Hypothalamus (tissue), 51 donors: ENCODE measurements at places on chromosomes 1 and 21.

DNA sequence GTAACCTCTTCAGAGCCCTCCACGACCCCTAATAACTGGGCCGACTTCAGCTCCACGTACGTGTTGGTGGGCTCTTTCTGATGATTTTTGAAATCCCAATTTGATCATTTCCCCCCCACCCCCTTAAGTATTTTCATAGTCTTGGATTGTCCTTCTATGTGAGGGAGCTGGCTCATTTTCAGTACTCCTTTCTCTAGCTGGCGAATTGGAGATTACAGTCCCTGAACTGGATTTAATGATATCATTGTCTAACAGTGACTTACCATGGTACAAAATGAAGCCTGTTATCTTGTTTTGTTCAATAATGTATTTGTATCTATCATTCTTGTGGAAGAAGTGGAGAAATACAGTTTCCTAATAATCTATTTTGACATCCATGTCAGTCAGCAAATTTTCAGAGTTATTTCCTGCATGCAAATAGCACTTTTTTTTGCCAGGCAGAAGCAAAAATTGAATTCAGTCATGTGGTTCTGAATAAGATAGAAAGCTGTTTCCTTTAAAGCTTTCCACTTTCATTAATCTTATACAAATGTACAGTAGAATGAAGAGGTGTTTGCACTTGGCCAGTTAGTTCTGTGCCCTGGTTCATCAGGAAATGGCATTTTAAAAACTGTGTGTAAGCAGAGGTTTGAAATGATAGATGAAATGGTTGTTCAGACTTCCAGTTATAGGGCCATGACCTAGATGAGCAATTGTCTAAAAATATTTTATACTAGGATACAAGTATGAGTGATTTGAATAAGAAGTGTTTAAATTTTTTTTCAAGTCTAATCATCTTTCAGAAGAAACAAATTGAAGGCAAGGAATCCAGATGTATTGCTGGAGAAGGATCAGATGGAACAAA lies 104.2 kb downstream of the ATP5PO start:
- DNase-seq: no peak

GRCh38 chr1:53324321-53324720 lies 3.5 kb downstream of the LRP8 start:
- DNase-seq: no peak

GRCh38 chr1:9230869-9231533 lies 3.6 kb upstream of the H6PD start:
- DNase-seq: no peak

DNA sequence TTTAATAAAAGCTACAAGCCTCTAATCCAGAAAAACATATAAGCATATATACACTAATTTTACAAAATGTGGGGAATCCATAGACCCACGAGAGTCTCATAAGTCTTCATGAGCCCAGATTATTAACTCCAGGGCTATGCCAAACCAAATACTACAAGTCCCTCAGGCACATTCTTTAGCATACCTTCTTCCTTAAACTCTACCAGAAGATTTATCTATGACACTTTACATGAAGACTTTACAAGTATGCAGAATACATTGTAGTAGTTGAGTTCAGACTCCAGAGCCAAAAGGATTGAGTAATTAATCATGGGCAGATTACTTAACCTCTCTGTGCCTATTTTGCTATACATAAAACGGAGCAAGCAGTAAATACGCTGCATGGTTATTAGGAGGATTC lies 793.7 kb upstream of the ADGRL2 start:
- no peak for DNase-seq

GRCh38 chr1:16248603-16249516 lies 11.9 kb upstream of the CPLANE2 start:
- DNase-seq: peak; percentile 82

GRCh38 chr1:239566074-239566473 lies 179.7 kb downstream of the CHRM3 start:
- DNase-seq: no peak

DNA sequence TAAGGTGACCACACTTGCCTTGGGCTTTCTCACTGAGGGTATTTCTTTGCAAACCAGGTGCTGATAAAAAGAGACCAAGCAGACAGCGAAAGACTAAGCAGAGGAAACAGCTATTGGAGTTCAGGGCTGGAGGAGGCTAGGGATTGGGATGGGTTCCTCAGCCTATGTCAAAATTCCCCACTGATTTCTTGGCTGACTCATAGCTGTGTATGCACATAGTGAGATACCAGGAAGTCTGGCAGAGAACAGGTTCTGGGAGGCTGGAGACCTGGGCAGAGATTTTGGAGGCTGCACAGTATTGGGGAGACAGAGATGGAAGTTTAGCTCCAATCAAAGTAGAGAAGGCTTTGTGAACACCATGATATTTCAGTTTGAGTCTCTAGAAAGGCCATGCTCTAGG lies 25.3 kb downstream of the YARS1 start:
- DNase-seq: no peak

DNA sequence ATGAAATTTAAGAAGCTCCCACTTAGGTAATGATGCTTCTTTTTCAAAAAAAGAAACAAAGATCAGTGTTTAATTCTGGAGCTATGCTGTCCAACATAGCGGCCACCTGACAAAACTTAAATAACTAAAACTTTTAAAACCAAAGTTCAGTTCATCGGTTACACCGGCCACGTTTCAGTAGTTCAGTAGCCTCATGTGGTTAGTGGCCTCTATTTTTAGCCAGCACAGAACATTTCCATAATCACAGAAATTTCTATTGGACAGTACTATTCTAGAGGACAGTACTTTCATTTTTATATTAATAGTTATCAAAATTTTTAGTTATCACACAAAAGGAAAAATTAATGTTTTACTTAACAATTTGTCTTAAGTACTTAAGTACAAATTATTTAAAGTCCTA lies 141.0 kb downstream of the USP25 start:
- no peak for DNase-seq

GRCh38 chr1:234940841-234941240 lies 187.8 kb downstream of the TOMM20 start:
- DNase-seq: no peak

DNA sequence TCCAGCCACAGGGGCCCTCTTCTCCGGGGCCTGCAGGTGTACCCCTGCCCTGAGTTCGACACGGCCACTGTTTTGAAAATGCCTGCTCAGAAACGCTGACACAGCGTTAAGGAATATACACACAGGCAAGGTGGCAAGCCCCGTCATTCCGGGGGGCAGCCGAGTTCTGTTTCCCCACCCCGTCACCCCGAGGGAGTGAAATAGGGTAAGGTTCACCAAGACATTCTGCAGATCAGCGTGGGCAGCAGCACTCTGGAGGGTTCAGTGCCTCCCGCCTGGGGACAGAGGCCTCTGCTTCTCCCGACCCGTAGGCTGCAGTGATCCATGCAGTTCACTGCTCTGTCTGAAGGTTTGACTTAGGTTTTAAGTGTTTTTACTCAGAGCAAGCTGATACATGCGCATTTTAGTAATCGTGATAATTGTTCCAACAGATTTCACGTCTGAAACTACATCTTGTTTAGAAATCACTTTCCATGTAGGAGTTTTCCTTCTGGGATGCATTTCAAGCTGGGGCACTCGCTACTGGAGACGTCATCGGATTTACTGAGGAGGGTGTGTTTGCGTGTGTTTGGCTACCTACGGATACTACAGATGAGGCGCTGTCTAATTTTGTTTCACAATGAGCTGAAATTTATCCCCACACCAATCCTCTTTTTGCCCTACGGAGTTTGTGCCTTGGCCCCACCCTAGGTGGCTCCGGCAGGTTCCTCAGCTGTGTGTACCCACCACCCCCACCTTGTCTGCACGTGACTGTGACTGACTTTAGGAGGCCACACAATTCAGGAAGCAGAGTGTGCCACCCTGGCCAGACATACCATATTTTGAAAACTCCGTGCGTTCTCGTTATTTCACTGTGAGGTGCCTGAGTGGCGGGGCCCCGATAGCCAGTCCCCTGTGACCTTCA lies 63.5 kb downstream of the AGPAT3 start:
- no peak for DNase-seq

DNA sequence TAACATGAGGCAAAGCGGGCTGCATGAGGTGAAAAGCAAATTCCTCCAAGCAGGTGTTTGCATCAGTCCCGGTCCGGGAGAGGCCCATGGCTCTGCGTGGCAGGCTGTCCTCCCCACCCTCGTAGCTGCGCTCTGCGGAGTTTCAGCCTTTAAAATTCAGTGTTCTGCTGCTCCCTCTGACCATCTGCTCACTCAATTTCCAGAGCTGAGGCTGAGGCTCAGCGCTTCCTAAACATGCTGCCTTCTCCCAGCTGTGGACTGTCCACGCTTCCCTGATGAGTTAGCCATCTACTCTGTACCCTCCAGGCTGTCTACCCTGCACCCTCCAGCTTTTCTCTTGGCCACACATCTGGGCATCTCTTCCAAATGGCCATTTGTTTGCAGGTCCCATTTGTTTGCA lies 87.7 kb downstream of the KCNJ6 start:
- no peak for DNase-seq

- DNase-seq: no peak
Measured at GRCh38 chr1:224081604-224082003, 32.3 kb upstream of the FBXO28 start.

DNA sequence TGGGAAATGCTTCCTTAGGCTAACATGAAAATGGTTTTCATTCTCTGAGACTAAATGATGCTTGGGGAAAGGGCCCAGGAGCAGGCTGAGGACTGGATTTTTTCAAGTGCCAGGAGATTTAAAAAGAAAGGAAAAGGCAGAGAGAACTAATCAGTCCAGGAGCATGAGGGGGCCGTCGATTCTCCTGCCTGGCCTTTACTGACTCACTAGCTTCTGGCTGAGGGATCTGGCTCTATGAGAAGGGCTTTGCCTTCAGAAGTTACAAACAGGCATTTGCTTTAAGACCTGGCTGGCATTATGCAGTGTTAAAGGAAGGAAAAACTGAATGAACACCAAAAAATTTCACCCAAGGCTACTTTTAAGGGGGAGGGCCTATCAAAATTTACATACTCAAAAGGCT lies 359.2 kb downstream of the PBX1 start:
- no peak for DNase-seq

- DNase-seq: no peak
Measured at GRCh38 chr1:38420666-38421065, 374.1 kb upstream of the POU3F1 start.

GRCh38 chr1:117009132-117009531 lies 7.6 kb downstream of the CD101 start:
- no peak for DNase-seq

- DNase-seq: no peak
Measured at GRCh38 chr1:36876990-36877389, 157.3 kb downstream of the GRIK3 start.

- DNase-seq: no peak
Measured at GRCh38 chr21:26593800-26594199, 20.7 kb upstream of the CYYR1 start.

- DNase-seq: no peak
Measured at GRCh38 chr1:30742963-30743559, 14.5 kb downstream of the LAPTM5 start.

DNA sequence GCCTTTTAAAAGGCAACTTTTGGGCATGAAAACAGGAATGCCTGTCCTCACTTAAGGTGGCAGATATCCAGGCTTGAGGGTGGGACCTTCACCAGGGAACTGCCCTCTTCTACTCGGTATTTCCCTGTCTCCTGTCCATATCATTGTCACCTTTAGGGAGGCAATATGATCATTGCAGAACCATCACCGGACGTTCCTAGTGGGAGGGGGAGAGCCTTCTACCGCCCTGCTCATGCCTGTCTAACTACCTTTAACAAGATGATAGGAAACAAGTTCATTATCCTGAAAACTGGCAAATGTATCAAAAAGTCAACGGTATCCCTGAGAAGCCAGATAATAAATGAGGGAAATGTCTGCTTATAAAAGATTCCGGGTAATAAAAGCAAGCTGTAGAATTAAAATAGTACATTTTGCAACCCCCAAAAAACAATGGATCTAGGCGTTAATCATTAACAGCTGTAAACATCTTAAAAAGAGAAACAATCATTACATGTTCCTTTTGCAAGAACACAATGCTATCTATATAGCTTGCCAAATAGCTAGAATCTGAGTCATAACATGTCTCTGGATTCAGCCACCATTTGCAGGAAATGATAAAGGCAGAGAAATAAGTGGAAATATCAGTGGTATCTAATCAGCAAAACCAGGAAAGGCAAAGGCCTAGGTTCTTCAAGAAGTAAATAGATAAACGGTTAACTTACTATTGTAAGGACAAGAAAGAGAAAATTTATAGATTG lies 852.9 kb upstream of the ADGRL4 start:
- DNase-seq: no peak

GRCh38 chr1:91278754-91279153 lies 125.9 kb downstream of the HFM1 start:
- DNase-seq: no peak

DNA sequence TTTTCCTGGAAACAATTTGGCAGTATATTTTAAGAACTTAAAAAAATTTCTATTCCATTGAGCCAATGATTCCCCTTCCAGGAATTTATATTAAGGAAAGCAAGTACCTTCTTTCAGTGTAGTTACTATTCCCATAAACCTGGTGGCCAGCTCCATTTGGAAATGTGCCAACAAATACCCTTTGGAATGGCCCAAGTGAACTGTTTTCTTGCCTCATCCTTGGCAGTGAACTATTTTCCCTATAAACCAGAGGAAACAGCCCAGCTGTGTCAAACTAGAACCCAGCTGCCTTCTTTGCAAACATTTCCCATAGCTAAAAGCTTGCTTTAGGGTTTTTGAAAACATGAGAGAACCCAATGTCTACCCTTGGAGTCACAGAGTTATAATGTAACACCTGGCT lies 496.9 kb downstream of the NEGR1 start:
- no peak for DNase-seq

DNA sequence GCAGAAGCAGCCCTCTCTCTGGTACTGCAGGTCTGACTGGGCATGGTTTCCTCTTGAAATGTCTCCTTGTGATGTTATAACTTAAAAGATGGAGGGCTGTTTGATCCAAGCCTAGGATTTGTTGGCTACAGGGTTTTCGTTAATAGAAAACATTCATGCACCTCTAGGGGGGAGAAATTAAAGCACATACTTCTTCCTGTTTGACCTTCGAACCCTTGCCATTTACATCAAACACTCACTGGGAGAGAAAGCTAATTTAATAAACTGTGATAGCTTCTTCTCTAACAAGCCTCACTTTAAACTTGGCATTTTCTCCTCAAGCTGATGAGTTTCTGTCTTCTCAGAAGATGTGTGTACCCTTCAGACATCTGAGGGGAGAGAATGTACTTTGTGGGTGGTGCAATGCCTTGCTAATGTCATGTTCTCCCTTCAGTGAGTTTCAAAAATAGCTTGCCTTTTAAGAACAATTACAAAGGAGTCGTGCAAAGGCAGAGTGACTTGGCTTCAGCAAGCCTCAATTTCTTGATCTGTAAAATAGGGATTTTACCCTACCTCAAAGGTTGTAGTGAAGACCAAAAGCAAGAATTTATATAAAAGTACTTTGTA lies 20.4 kb downstream of the CACHD1 start:
- no peak for DNase-seq

GRCh38 chr1:220734571-220735326 lies 13.4 kb upstream of the MTARC2 start:
- DNase-seq: no peak

- no peak for DNase-seq
Measured at GRCh38 chr1:43031316-43032203, 72.9 kb upstream of the SLC2A1 start.

- DNase-seq: no peak
Measured at GRCh38 chr1:12063141-12064072, at the start of gene TNFRSF8. Gene TNFRSF8, plus strand, starts transcription at chr1:12063303. Its CDS starts 296 bp downstream, at chr1:12063599.

- DNase-seq: no peak
Measured at GRCh38 chr1:203281851-203282661, 23.3 kb upstream of the BTG2 start.

GRCh38 chr1:47317841-47318240 lies 3.9 kb upstream of the STIL start:
- no peak for DNase-seq
